ENCODE measurements at places on chromosomes 7 and 10.

DNA sequence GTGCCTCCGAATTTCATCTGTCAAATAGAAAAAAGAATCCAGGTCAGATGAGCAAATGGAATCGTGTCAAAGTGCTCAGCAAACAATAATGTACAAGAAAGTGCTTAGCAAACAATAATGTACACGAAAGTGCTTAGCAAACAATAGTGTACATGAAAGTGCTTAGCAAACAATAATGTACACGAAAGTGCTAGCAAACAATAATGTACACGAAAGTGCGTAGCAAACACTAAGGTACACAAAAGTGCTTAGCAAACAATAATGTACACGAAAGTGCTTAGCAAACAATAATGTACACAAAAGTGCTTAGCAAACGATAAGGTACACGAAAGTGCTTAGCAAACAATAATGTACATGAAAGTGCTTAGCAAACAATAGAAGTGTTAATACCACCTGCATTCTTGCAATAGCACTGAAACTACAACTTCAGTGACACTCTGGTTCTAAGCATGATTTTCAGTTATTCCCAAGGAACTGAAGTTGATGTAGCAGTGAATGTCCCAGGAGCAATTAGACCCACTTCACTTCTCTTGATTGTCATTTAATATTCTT lies 33.4 kb upstream of the MYL10 start:
- no peak for DNase-seq

DNA sequence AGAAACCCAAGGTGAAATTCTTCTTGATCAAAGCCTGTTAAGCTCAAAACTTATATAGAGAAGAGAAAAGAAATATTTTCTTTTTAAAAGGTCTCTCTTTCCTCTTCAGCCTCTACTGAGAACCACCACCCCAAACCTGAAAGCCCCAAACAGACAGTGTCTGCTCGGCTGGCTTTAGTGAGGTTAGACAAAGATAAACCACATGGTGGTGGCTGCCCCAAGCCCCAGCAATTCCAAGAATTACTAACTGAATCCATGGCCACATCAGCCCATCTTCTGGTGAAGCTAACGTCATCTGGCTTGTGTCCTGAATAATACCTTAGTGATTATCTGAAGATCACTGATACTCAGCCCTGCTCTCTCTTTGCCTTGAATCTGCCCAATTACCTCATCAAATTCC lies 275.0 kb downstream of the ELMO1 start:
- no peak for DNase-seq

DNA sequence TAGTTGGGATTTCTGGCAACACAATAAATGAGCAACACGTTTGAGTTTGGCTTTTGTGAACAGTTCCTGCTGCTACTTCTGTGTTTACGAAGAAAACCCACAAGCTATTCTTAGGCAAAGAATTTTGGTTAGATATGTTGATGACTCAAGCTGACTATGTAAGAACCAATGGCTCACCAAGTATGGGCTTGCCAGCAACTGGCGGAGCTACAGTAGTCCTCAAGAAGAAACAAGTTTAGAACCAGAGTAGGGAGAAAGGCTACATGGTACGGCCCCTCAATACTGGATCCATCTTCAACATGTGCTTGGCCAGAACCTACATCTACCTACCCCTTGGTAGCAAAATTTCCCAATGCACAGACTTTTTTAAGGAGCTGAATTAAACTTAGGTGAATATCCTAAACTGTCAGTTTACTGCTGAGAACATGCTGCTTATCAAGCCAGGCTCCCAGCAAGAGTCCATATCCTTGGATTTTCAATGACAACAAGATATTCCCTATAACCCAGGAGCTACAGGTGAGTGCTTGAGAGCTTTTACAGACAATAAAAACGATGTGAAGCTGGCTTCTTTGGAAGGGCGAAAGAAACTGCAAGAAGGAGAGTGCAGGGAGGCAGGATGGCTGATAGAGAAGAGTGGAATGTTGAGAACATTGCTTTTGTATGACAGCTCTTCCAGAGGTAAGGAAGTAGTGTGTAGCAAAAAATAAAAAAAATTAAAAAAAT lies 74.3 kb upstream of the ASAH2 start:
- DNase-seq, result peak; percentile 20

- no peak for DNase-seq
Measured at GRCh38 chr7:68865351-68866199, 732.7 kb upstream of the AUTS2 start.

DNA sequence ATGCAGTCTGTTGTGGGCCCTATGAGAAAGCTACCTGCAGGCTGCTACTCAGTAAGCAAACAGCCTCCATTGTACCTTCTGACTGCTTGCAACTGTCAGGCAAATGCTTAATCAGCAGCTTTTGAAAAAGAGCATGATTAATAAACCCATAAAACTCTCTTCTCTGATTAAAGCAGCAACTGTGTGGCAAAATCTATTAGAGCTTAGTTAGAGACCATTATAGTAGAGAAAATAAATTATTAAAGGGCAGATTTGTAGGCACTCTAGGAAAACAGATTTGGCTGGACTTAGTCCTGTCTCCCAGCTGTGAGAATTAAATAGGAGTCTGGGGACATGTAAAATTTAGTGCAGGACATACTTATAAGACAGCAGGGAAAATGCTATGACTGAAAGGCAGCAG lies 132.5 kb upstream of the WNT16 start:
- no peak for DNase-seq

DNA sequence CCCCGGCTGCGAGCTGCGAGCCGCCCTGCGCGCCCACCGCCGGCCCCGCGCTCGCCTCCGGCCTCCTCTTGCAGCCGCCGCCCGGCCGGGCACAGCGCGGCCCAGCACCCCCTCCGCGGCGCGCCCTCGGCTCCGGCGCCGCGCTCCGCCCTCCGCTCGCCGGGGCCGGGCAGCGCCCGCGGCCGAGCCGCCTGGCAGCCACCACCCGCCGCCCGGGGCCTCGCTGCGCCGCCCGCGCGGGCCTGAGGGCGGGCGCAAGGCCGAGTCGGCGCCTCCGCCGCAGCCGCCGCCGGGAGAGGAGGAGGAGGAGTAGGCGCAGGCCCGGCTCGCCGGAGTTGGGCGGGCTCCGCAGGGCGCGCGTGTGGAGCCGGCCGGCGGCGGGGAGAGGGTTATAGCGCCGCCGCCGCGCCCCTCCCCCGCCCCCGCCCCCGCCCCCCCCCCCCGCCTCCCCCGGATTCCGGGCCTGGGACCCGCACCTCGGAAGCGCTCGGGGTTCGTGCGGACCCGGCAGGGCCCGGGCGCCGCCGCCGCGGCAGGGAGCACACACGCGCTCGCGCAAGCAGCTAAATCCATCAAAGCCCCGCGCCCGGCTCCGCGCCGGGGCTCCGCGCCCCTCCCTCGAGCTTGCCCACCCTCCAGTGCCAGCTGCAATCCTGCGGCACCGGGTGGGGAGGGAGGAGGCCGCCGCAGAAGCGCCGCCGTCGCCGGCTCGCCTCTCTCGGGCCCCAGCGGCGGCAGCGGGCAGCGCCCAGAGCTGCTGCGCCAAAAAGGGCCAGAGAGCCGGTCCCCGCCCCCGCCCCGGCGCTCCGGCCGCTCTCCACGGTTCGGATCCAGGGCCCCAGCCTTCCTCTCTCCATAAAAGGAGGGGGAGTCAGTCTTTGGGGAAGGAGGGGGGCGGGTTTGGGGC lies at the start of gene PDGFA:
Gene PDGFA, minus strand, starts transcription at position 363 of the 907 bp plus-strand sequence. CDS start 845 bp downstream, outside the sequence.
- peak; percentile 42 for DNase-seq

GRCh38 chr10:88896372-88896993 lies 16.4 kb downstream of the STAMBPL1 start:
- DNase-seq, result no peak

- no peak for DNase-seq
Measured at GRCh38 chr7:137097111-137097510, 228.7 kb downstream of the CHRM2 start.

DNA sequence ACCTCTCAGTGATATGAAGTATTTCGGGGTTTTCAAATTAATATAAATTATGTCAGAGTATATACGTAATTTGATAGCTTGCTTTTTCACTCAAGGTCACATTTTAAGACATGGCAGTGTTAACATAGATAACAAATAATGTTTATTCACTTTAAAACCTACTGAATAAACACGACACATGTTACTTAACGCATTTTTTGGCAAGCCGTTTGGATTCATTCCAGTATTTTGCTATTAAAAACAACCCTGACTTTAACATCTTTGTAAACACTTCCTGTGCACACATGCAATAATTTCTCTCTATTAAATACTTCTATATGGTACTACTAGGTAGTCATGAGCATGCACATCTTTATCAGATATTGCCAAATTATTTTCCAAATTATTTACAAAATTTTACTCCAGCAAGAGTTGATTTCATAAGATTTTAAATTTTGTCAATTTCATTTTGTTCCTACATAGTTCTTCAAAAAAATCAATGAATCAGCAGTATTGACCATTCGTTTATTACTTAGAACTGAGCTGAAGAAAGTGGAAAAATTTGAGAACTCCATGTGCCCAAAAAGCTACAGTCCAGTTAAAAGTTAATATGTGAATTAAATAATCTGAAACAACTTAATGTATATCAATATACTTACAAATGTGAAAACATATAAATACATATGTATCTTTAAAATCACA lies 26.8 kb upstream of the THSD7A start:
- no peak for DNase-seq

- no peak for DNase-seq
Measured at GRCh38 chr7:80918399-80918798, 452 bp downstream of the SEMA3C start.

GRCh38 chr7:134613623-134614347 lies 32.9 kb upstream of the BPGM start:
- DNase-seq, result no peak

- no peak for DNase-seq
Measured at GRCh38 chr7:55427800-55428199, 62.7 kb downstream of the LANCL2 start.

DNA sequence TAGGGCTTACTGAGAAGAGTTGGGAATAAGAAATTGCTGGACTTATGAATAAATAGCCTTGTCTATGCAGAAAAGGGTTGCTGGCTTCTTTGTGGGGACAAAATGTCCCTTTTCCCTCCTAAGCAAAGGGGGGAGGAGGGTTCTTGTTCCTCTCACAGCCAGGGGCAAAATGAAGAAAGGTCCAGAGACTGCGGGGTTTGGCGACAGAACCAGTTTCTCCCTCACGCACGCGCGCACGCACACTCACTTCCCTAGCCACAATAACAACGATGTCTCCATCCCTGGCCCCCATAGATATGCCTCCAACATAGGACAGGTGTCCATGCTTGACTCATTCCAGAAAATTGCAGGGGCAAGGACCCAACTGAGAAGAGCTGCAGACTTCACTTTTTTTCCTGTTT lies 3.3 kb downstream of the ZMIZ1 start:
- no peak for DNase-seq

DNA sequence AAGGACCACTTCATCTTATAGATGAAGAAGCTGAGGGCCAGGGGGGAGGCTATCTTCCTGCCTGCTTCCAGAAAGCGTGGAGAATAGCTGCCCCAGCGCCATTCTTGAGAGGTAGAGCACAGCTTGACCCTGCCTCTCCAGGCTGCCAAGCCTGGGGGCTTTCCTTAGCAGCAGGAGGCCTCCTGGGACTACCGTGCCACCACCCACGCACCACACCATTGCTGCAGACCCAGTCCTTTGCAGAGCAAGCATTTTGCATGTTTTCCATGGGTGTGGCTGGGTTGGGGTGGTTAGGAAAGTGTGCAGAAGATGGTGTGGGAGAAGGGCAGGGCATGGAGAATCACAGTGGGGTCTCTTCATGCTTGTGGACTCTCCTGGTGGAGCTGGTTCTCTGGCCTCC lies 64.9 kb downstream of the TBXAS1 start:
- DNase-seq, result no peak

DNA sequence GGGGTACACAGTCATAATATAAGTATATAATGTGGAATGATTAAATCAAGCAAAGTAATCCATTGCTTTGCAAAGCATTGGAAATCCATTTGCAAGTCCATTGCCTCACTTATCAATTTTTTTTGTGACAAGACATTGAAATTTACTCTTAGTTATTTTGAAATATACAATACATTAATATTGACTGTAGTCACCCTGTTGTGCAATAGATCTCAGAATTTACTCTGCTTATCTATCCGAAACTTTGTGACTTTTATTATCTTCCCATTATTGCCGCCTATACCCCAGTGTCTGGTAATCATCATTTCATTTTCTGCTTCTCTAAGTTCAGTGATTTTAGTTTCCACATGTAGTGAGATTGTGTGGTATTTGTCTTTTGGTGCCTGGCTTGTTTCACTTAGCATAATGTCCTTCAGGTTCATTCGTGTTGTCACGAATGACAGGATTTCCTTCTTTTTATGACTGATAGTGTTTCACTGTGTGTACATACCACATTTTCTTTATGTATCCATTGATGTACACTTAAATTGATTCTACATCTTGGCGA lies 5.8 kb downstream of the MALRD1 start:
- DNase-seq, result no peak

GRCh38 chr7:140688341-140688740 lies 8.2 kb upstream of the NDUFB2 start:
- no peak for DNase-seq

- DNase-seq, result no peak
Measured at GRCh38 chr10:114634609-114634979, 23.5 kb downstream of the ABLIM1 start.

- no peak for DNase-seq
Measured at GRCh38 chr10:48364659-48365405, 58.4 kb downstream of the MAPK8 start.

- DNase-seq, result no peak
Measured at GRCh38 chr7:112448891-112449290, 1.4 kb upstream of the IFRD1 start.

GRCh38 chr7:73642834-73643233 lies 18.5 kb upstream of the MLXIPL start:
- DNase-seq, result no peak

DNA sequence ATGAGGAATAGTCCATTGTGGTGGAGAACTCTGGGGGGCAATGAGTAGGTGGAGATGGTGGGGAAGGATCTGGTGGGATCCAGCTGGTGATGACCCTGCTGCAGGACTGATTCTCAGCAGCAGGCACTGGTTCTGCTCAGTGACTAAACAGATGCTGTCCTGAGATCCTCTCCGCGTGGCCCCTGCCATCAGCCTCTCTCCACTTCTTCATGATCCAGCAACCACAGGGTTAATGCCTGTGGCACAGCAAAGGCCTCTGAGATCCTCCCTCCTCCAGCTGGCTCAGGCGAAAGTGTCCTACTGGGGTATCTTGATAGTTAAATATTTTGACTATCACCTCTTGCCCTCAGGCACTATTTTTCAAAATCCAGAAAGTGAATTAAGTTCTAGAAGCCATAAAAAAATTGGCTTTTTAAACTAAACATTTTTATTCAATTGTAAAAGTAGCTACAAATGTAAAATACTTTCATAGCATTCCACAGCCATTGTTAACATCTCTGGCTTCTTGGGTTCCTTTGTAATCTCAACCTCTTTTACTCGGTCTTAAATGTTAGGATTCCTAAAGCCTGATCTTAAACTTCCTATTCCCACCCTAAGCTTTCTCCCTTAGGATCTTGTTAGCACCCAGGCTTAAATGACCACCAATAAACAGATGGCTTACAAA lies 13.1 kb downstream of the PLAU start:
- DNase-seq, result no peak

- DNase-seq, result no peak
Measured at GRCh38 chr7:20906801-20907453, 120.2 kb upstream of the SP8 start.

DNA sequence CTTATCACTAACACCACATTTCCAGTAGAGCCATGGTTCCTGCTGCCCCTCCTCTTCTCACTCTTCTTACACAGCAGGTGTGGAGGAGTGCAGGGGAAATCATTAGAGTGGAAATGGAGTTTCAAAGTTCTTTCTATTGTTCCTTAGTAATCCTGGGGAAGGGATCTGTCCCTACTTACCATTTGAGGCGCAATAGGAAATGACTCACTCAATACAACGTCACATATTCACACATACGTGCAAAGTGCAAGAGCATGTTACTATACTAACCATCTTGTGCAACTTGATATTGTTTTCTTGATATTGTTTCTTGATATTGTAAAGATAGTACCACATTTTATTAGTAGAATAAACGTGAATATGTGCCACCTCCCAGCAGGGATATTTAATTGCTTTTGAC lies 1010.2 kb downstream of the DNAJB9 start:
- DNase-seq, result no peak
